ENCODE measurements at places on chromosomes 11 and 22.
A peak's percentile ranks its signal among the peaks of the same experiment; 100 is the strongest.

GRCh38 chr11:83033972-83034672, 37.6 kb downstream of the RAB30 start:
- DNase-seq = peak; percentile 28

- DNase-seq = no peak
Measured at GRCh38 chr22:23110922-23111527, 30.8 kb downstream of the RSPH14 start.

GRCh38 chr11:112453601-112454577, 193.2 kb upstream of the PLET1 start:
- peak; percentile 19 for DNase-seq

GRCh38 chr11:8973121-8973520, 8.9 kb upstream of the TMEM9B start:
- no peak for DNase-seq

All from H54 (cell line).